A549 treated with RU486 at 1 μM for 4 hours (cell line): ENCODE measurements at places on chromosomes 16 and 17. TPM values are rescaled to one million over a fixed set of nuclear protein-coding genes. Genes with fewer than 3 reads are reported as not detected.

The HLF gene
- 0.05 to 0.42 TPM (median 0.19 TPM) in 5 replicates for total RNA-seq

The APOBR gene
- 0.06 to 0.10 TPM (median 0.07 TPM) in 5 replicates for total RNA-seq

The CLDN7 gene
- total RNA-seq: 0.57 to 1.5 TPM (median 0.71 TPM) in 5 replicates

The CCDC47 gene
- total RNA-seq: 98.7 to 147 TPM (median 101 TPM) in 5 replicates

The PNMT gene
- not detected in 5 replicates for total RNA-seq

The TTLL6 gene
- 0.48 to 0.97 TPM (median 0.71 TPM) in 5 replicates for total RNA-seq

The CEMP1 gene
- total RNA-seq: not detected in 5 replicates

The RND2 gene
- 0.08 to 0.18 TPM (median 0.13 TPM) in 5 replicates for total RNA-seq

The CCDC200 gene
- total RNA-seq: not detected in 5 replicates

The KRTAP9-2 gene
- total RNA-seq: not detected in 5 replicates

The KIF18B gene
- 27.9 to 41.2 TPM (median 36.3 TPM) in 5 replicates for total RNA-seq

The RFWD3 gene
- 32.2 to 43.7 TPM (median 40.3 TPM) in 5 replicates for total RNA-seq

The CENPN gene
- total RNA-seq: 65.0 to 120 TPM (median 76.0 TPM) in 5 replicates
